ENCODE measurements at places on chromosomes 16 and 17.

- DNase-seq: no peak
These were observed 224.2 kb upstream of the IRX3 start for GRCh38 chr16:54510685-54511221.

DNA sequence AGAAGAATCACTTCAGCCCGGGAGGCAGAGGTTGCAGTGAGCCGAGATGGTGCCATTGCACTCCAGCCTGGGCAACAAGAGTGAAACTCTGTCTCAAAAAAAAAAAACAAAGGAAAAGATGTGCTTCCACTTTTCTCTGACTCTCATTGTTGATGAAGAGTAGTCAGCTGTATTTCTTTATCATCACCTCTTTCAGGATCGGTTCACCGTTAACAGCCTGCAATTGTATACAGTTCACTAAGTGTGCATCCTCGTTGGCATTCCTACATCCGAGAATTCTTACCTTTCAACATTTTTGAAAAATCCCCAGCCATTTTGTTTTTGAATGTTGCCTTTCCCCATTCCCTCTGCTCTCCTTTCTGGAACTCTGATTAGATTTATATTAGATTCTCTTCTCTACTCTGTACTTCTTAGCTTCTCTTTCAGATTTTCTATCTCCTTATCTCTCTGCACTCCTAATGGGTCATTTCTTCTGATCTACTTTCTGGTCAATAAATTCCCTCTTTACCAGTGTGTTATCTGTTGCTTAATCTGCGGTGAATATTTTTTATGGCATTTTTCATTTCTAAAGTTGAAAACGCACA is 26.9 kb upstream of the ZC3H18 start:
- no peak for DNase-seq

- DNase-seq: no peak
These were observed 34.8 kb downstream of the CMTM3 start for GRCh38 chr16:66639091-66639885.

DNA sequence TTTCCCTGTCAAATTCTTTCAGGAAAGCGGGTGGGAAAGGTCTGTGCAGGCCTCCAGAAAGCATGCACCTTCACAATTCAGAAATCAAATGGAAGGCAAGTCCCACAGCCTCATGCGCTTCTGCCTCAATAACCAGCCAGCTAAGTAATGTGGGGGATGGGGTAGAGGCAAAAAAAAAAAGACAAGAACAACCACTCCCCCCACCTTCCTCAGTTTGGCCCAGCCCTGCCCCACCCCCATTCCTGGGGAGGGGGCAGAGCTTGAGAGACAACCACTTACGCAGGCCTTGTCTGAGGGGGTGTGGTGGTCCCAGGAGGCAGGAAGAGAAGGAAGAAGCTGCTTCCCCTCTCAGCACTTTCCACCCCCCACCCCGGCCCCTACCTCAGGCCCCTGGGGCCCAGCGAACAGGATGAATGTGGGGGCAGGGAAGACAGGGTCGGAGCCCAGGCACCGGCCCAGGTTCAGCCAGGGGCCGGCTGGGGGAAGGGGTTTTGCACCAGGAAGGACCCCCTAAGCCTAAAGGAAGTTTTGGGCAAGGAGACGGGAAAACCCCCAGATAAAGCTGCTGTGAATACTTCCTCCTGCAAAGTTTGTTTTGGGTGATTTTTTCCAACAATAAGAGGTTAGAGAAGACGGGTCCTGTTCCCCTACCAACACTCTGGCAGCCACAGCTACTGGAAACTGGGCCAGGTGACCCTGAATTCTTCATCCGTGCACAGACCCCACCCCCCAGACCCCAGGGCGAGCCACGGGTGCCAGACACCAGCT is 1.2 kb downstream of the JUP start:
- DNase-seq: no peak

DNA sequence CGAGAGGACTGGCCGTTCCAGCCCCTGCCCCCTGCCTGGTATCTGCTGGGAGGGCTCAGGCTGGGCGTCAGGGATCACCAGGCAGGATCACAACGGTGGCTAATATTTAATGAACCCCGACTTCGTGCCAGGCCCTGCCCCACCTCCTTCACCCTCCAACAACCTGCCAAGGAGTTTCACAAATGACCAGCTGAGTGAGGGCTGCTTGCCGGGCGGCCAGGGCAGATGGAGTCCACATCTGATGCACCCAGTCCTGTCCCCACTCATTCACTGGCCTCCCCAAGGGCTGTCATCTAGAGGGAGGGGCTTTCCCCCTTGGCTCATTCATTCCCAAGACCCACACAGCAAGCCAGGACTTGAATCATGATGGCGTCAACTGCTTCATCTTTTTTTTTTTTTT is 17.5 kb downstream of the UBALD1 start:
- DNase-seq: no peak

GRCh38 chr17:81064678-81065475 is 29.9 kb downstream of the BAIAP2 start:
- DNase-seq: no peak

GRCh38 chr17:78341559-78342448 is 18.1 kb downstream of the SOCS3 start:
- DNase-seq: no peak

DNA sequence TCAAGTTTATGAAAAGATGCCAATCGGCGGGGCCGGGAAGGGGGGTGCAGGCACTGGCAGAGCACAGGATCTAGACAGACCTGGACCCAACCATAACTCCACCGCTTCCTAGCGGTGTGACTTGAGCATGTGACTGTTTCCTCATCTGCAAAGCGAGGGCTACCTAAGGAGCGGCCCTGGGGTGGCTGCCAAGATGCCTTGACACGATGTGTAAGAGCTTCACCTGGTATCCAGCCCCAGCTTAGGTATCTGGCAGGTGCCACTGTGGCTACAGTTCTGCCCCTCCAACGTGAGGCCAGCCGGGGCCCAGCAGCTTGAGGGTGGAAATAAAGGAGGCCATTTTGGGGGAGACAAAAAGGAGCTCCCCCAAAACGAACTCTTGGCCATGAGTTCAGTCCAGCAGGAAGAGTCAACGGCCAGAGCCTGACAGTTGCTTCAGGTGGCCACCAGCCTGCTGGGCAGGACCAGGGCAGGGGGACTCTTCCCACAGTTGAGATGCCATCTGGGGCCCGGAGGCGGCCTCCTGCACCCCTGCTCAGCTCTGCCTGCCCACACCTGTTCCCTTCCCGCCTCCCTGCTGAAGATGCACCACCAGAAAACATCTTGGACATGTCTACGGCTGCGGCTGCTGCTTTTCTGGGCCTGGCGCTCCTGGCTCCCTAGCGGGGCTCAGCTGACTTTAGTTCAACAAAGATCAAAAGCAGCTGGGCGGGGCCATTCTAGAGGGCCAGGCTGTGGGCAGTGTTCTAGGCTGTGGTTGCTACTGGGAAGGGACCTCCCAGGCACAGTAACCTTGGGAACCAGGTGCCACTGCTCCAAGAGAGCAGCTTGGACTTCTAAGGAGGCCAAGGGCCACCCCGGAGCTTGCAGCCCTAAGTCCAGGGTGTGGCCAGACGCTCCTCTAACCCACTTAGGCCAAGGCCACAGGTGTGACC is 3.4 kb upstream of the MTSS2 start:
- no peak for DNase-seq

DNA sequence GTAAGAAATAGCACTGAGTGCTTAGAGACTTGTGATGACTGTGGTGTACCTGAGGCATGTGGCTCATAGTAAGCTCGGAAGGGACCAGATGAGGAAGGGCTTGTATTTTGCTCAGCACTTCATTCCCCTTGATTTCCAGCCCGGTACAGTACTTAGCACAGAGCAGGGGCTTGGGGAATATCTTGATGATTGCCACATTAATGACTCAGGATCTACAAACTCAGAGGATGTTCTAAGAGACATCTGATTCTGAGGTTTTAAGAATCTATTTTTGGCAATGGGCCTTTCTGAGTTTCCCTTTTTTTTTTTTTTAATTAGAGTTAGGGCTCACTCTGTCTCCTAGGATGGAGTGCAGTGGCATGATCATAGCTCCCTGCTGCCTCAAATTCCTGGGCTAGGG is 9.1 kb downstream of the ASPHD1 start:
- DNase-seq: no peak

DNA sequence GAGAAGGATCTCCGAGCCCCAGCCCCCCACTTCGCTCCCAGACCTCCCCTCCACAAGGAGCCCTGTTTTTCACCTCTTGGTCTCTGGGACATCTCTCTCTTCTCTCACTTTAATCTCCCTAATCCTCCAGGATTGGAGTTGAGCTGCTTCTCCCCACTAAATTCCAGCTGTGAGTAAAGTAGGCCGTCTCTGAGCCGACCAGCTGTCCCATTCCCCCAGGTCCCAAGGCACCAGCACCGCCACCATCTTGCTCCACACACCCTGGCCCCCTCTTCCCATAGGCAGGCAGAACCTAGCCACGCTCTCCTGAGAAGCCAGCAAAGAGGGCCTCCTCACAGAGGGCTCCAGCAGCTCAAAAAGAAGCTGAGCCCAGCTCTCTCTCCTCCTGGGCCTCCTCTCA is 878 bp downstream of the DLG4 start:
- DNase-seq: no peak

DNA sequence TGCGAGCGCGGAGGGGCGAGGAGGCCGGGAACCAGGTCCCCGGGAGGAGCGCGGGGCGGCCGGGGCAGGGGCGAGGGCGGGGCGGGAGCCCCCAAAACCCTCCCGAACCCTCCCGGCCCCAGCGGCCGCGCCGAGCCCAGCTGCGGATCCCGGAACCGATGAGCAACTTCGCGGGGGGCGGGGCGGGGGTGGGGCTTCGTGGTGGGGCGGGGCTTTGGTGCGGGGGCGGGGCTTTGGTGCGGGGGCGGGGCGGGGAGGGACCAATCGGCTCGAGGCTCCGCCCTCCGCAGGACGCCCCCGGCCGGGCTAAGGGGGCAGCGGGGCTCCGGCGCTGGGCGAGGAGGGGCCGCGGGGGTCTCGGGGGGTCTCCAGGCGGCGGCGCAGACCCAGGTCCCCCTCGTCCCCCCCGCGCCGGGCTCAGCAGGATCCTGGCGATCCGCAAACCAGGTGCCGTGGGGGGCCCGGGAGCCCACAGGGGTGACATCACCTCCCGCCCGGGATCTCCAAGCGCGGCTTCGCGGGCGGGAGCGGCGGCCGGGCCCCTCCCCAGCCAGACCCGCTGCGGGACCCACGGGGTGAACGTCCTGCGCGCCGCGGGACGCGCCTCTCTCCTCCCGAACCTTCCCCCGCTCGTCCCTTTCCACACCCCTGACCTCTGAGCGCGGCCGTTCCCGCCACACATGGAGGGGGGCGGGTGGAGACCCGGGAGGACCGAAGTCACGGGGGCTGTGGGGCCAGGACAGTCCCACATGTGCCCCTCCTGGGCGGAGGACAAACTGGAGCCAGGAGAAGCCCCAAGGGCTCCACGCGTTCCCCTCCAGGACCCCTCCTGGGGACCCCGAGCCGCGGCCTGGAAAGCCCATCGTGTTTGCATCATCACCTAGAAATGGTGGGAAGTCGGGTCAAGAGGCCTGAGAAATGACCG is at the start of gene ABR:
ABR (minus strand) TSS at position 164 of the 925 bp plus-strand sequence. CDS start 254 bp downstream, outside the sequence.
- DNase-seq: no peak

DNA sequence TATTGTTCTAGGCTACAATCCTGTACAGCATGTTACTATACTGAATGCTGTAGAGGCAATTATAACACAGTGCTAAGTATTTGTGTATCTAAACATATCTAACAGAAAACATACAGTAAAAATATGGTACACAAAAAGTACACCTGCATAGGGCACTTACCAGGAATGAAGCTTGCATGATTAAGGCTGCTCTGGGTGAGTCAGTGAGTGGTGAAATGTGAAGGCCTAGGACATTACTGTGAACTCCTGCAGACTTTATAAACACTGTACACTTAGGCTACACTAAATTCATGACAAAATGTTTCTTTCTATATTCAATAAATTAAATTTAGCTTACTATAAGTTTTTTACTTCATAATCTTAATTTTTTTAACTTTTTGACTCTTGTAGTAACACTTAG is 37.1 kb downstream of the AMFR start:
- DNase-seq: no peak

DNA sequence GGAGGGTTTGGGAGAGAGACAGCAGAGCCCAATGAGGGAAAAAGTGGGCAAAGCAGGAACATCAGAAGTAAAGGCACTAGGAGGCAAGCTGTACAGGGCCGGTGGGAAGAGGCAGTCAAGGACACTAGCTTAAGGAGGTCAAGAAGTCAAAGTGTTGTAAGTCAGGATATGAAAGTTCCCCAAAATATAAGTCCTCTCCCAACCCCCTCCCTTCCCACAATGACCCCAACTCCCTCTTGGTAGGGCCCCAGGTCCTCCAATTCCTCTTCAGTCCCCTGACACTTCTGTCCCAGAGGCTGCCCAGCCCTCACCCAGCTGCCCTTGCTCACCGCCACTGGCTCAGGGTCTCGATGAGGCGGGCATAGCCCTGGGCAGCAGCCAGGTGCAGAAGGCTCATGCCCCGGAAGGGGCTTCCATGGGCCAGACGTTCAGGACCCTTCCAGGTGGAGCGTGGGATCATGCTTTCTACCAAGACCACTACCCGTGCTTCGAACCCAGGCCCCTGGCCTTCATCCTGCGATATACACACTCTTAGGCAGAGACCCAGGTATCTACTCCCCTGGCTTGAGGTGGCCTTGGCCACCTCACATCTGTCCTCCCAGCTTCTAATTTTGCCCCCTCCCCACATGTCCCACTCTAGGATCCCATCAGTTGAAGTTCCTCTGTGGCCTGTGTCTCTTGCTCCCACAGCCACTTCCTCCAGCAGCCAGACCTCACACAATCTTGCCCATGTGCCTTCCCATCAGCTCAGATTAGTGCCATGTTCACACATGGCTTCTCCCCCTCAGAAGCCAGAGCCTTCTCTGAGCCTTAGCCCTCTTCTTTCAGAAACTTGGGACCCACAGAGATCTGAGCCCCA is 5.9 kb upstream of the SPAG7 start:
- DNase-seq: no peak

GRCh38 chr17:35745246-35745645 is 7.8 kb downstream of the GAS2L2 start:
- no peak for DNase-seq
